ENCODE measurements at places on chromosomes 2 and 18.

GRCh38 chr2:160055726-160056108, 6.7 kb downstream of the PLA2R1 start:
- DNase-seq, result no peak

- peak; percentile 12 for DNase-seq
Observed at GRCh38 chr2:71100195-71100964, 29.6 kb downstream of the MCEE start.

DNA sequence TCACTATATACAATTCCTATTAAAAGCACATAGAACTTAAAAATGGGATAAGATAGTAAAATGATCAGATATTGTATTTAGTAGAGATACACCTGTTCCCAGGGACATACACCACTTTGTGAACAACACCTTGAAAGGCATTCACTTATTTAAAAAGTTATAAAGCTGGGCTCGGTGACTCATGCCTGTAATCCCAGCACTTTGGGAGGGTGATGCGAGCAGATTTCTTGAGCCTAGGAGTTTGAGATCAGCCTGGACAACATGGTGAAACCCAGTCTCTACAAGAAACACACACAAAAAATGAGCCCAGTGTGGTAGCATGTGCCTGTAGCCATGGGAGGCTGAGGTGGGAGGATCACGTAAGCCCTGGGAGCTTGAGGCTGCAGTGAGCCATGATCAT, 90.9 kb downstream of the RAPGEF4 start:
- DNase-seq, result no peak

- DNase-seq, result no peak
Observed at GRCh38 chr2:224393157-224393872, 8.6 kb downstream of the FAM124B start.

DNA sequence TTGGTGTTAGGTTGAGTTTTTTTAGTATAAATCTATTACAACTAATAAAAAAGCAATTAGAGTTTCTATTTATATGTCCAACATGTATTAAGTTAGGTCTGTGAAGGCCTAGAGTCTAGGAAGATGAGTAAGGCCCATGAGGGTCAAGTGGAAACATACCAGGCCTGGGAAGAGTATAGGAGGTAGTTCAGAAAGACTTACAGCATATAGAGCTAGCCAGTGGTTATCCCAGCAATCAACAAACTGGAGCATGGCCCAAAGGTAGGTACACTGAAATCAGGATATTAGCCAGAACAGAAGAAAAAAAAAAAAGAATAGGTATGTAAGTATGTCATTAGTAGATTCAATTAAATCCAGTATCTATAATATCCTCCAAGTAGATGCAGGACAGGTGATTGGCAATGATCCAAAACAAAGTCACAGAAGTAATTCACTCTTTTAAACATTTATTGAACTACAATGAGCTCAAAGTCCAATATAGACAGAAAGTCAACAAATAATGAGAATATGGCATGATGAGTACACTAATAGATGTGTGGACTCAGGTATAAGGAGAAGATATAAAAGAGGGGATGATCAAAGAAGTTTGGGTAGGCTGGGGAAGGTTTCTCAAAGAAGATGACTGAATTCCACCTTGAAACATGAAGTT, 70.3 kb downstream of the IKZF2 start:
- no peak for DNase-seq

GRCh38 chr2:85748985-85749875, 4.6 kb upstream of the ATOH8 start:
- DNase-seq, result no peak

GRCh38 chr2:107036293-107036692, 150.3 kb upstream of the ST6GAL2 start:
- DNase-seq, result no peak

GRCh38 chr2:57490741-57491140, 555.9 kb upstream of the VRK2 start:
- DNase-seq, result no peak

GRCh38 chr2:99079226-99079625, 62.3 kb upstream of the C2orf15 start:
- no peak for DNase-seq

GRCh38 chr2:99403524-99403923, 66.3 kb downstream of the EIF5B start:
- no peak for DNase-seq

- no peak for DNase-seq
Observed at GRCh38 chr2:55130849-55131248, 80.6 kb upstream of the RTN4 start.

- DNase-seq, result no peak
Observed at GRCh38 chr2:231769170-231770136, 11.6 kb downstream of the PDE6D start.

DNA sequence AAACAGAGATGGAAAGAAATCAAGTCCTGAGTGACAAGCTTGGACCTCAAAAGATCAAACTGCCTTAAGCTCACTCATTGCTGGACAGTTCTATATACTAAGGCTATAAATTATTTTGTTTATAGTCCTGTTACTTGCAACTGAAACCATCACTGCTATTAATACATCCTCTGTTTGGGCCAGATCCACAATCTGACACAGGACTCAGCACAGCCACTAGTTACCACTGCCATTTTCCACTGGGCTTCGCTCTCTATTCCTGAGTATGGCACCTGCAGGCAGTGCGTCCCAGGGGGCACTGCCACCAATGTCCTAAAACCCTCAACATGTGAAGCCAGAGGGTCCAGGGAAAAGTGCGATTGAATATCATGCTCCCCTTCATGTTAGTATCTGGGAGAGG, 52.3 kb downstream of the CYP26B1 start:
- no peak for DNase-seq

DNA sequence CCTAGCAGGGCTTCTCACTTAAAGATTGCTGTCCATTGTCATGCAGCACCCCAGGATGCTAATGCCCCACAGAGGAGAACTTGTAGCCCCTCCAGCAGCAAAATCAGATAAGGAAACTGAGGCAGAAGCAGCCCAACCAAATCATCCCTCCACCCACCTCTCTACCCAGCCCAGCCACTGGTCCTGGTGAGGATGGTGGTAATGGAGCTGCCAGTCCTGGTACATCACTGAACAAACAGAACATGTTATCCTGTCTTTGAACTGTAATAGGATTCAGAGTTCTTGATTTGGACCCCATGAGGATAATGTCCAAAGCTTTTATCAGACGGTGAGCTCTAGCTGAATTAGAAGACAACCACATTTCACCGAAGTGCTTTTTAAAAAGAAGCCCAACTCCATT, 113.2 kb downstream of the MRO start:
- no peak for DNase-seq

DNA sequence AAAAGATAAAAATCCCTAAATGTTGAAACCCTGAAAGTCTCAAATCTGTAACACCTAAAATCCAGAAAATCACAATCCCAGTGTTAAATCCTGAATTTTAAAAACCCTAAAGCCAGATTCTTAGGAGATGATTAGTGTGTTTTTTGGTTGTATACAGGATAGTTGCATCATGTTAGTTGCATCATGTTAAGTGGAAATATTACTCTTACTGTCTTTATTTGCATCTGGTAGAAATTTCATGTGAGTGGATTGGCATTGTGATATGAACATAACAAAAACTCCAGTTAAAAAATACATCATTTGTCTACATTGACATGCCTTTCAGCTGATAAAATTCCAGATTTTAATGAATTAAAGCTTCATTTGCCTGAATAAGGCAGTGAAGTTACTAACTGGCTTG, 683.1 kb upstream of the ACVR2A start:
- DNase-seq, result no peak

DNA sequence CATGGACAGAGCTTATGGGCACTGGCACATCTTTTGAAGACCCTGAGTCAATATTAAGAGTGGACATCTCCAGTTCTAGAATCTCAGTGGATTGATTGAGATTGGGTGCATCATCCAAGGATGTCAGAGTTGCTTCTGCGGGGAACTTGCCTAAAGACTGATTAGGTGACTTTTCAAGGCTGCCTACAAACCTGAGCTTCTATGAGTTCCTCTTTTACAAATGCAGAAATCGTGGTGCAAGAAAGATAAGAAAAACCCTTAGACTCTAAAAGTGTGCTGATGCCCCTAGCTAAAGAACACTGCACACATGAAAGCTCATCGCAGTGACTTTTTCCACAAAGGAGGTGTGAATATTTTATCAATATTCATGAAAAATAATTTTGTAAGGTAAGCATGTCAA, 86.8 kb upstream of the NEDD4L start:
- DNase-seq, result no peak

GRCh38 chr2:102042196-102043081, 50.7 kb downstream of the IL1R2 start:
- no peak for DNase-seq

DNA sequence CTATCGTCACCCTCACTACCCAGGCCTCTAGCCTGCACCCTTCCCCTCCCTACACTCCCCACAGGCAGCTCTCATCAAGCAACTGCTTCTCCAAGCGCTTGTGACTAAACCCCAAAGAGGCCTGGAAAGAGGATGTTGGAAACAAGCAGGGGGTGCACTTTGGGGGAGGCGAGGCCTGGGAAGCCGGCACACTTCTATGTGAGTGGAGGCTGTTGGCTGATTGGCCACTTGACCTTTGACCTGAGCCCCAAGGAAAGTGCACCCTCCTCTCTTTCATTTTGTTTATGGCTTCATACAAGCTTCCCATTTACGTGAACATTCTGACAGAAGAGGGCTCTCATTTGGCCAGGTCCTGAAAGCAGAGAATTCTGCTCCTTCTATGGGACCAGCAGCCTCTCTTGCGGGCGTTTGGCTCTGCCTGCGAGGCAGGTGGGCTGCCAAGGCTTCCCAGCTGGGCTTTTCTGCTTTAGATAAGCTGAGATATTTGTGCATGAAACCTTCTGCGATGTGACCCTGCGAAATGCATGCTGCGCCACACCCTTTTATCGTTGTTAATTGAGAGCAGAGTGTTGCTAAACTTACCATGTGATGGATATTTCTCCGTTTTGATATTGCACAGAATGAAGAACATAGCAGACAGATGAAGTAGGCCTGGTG, 134.8 kb upstream of the NCK2 start:
- no peak for DNase-seq

GRCh38 chr18:23573626-23574431, 12.5 kb downstream of the NPC1 start:
- DNase-seq, result no peak

GRCh38 chr2:15643791-15644585, 52.3 kb downstream of the DDX1 start:
- no peak for DNase-seq

- DNase-seq, result no peak
Observed at GRCh38 chr18:32582455-32582854, 111.8 kb upstream of the GAREM1 start.

Measured in stimulated activated CD8-positive, alpha-beta memory T cell treated with anti-CD3 and anti-CD28 coated beads, Interleukin-4, amount 100 ng/mL, for 1 hour (primary cell).